ENCODE measurements at places on chromosomes 4 and X.

- DNase-seq = no peak
Measured at GRCh38 chr4:172163215-172163614, 350.0 kb downstream of the GALNTL6 start.

- DNase-seq = no peak
Measured at GRCh38 chr4:118909173-118909956, 20.7 kb downstream of the SYNPO2 start.

DNA sequence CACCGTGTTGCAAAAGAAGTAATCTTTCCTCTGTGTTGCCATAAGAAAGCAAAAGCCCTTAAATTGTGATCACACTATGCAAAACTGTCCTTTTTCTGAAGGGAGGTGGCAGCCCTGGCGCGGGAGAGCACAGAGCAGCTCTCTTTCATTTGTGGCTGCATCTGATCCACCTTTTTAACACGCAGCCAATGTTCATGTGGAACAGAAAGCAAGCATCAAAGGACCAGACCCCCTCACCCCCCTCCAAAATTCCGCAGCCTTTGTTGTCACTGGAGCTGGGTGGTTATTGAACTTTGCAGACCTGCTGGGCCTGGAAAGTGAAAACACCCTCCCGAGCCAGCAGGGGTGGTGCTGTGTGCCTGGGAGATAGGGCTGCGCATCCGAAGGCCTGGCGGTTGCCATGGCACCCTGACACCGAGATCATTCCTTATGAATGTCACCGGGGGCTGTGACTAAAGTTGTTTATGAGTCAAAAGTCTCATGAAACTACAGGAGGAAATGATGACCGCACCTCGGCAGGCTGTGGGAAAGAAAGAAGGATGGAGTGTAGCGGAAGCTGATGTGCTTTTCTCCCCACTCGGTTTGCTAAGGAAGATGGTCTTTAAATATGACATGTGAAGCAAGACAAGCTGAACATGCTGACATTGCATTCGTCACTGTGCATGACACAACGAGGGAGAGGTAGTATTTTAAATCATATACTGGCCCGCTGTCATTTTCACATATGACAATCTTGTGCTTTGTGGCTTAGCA lies 367.4 kb downstream of the UNC5C start:
- DNase-seq = peak; percentile 38

DNA sequence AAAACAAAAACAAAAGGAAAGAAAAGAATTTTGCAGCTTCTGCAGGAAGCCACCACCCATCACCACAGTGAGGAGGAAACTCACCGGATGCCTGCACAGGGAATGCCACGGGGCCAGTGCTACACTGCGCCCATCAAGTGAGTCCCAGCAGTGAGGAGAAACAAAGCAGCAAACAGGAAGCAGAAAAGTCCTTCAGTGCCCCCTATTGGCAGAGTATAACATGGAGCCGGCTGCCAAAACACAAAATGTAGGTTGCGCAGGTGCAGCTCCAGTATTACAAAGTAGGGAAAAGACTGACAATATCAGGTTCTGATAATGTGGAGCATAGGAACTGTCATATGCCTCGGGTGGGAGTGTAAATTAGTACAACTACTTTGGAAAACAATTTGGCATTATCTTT lies 23.3 kb upstream of the SCML2 start:
- peak; percentile 28 for DNase-seq

DNA sequence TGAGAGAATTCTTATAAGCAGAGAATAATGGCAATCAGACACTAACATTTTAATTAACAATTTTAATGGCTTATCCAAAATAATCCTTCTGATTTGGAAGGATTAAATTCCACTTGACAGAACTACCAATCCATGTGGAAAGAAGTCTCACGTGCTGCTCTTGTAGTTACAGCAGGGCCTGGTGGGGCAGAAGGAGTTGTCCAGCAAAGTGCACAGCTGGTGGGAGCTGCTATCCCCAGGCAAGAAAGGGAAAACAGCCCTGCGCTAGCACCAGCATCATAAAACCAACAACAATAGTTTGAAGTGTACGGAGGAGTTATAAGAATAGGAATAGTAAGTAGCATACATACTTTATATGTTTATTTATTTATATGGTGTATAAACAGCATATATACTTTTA lies 127.4 kb upstream of the TRIM2 start:
- no peak for DNase-seq

- DNase-seq = no peak
Measured at GRCh38 chr4:136742333-136742732, 790.0 kb downstream of the PCDH18 start.

GRCh38 chr4:83013420-83013867 lies 2.8 kb upstream of the LIN54 start:
- DNase-seq = no peak

- no peak for DNase-seq
Measured at GRCh38 chrX:43551590-43551989, 104.5 kb upstream of the MAOA start.

DNA sequence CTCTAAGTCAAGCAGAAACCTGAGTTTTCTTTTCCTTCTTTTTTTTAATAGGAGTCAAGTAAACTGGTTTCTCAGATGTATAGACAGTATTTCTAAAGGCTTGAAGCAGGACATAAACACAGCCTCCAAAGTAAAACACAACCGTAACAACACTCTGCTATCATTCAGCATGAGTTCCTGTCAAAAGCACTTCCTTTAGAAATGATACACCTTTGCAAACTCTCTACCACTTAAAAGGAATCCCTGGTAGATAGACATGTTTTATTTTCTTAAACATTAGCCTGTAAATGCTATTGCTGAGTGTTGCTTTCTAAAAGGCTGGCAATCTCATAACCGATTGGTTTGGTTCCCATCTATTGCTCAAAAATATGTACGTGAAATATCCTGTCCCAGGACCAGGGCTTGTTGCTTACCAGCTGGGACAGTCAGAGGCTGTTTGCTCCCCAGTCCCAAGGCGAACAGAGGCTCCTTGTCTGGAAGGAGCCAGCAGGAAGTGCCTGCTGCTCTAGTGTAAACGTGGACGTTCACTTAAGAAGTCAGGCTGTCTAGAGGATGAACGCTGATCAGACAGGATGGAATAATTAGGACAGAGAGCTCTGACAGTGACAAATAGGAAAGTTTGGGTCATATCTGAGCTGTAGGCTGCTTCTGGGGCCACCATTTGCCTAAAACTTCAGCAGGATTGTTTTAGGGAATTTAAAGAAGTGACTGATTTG lies 173.9 kb upstream of the KLF3 start:
- DNase-seq = no peak

- no peak for DNase-seq
Measured at GRCh38 chrX:20427173-20427770, 160.6 kb upstream of the RPS6KA3 start.

DNA sequence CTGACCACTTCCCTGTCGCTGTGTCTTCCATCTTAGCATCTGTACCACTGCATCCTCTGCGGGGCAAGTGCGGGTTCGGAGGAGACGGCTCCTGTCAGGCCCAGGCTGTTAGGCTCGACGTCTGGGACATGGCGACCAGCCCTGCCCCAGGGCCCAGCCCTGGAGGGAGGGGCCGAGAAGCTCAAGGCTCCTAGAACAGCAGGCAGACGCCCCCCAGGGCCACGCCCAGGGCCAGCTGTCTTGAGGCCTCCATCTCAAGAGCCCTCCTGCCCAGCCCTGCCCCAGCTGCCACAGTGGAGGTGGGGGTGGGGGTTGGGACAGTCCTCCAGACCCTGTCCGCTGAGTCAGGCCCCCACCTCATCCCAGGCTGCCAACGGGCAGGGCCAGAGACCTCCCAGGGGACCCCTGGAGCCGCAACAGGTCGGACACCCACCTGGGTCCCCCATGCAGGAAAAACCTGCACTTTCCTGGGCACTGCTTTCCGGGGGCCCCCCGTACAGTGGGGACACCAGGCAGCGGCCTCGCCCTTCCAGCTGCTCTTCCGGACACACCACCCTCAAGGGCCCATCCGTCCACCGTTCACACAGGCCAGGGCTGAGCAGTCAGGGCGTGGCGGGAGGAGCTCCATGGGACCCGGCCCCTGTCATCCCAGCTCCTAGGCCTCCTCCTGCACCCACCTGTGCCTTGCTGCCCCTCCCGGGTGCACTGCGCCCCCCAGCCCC lies 83.1 kb downstream of the FAM53A start:
- DNase-seq = no peak

DNA sequence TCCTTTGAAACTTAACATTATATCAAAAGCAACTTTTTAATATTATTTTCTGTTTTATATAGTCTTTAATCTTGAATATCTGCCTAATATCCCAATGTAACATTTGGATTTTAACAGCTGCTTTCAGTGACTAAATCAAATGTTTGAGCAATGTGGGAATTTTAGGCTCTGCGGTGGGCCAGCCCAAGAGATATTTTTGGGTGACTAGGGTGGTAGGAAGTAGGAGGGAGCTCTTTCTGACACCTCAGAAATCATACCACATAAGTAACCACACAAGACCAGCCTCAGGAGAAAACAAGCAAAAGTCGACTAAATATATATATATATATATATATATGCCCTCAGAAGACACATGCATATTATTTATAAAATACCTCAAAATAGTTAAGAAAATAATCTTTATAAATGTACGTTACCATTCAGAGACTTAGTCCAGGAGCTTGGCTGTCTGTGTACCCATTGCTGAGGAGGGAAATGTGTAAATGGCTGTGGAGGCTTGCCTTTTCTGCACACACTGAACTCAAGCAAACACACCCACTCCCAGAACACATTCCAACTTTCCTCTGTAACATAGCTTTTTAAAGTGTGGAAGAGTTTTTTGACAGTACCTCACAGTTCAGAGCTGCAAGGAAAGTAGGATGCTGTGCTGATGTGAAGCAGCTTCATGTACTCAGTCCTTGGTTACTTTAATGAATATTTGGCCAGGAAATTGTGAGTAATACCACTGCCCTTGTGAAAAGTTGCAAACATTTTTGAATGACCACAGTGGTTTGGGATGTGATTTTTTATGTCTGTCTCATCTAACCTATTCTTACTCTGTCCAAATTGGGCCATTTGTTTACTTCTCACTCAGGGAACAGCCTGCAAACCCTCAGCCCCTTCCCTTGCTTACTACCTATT lies at the start of gene RTL3:
Gene RTL3, minus strand, starts transcription at position 484 of the 900 bp plus-strand sequence. CDS start 908 bp downstream, outside the sequence.
- DNase-seq = no peak

GRCh38 chrX:10501611-10502010 lies 118.8 kb downstream of the MID1 start:
- DNase-seq = no peak

- no peak for DNase-seq
Measured at GRCh38 chr4:108586778-108587177, 33.6 kb upstream of the RPL34 start.

- DNase-seq = no peak
Measured at GRCh38 chr4:71232056-71232430, 106.8 kb upstream of the SLC4A4 start.

GRCh38 chr4:122796801-122797404 lies 29.7 kb upstream of the FGF2 start:
- no peak for DNase-seq

- DNase-seq = no peak
Measured at GRCh38 chr4:104063341-104063740, 343.6 kb upstream of the TACR3 start.
